Ureter (tissue), 1 donor: ENCODE measurements at places on chromosomes 5 and 9.

- DNase-seq = no peak
Observed at GRCh38 chr5:96780626-96781025, 27.1 kb downstream of the ERAP1 start.

DNA sequence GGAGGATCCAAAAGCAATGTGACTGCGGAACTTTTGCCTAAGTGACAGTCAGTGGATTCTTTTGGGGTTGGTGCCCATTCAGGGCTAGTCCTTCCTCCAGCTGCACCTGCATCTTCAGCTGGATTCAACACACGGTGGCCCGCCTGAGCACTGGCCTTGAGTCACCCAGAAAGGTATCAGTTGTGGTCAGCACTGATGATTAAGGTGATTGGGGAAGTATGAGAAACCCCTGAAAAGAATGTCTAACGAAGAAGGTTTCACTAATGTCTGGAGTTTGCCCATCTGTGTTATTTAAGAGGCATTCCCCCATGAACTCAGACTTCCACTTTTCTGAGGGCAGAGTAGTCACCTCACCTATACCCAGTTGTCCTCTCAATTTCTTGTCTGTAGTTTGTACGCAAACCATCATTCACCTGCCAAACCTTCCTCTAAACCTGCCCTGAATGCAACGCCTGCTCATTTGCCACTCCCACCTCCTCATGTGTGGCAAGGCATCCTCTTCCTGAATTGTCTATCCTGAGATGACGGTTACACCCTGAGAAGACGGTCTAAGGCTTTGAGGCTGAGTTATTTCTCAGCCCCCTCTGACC lies 27.2 kb downstream of the CSF2 start:
- DNase-seq = no peak

GRCh38 chr9:136090056-136090735 lies 4.9 kb downstream of the NACC2 start:
- no peak for DNase-seq

DNA sequence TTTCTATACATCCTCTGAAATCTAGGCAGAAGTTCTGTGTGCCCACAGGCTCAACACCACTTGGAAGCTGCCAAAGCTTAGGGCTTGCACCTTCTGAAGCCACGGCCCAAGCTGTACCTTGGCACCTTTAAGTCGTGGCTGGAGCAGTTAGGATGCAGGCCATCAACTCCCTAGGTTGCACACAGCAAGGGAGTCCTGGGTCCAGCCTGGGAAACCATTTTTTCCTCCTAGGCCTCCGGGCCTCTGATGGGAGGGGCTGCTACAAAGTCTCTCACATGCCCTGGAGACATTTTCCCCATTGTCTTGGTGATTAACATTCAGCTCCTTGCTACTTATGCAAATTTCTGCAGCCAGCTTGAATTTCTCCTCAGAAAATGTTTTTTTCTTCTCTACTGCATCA lies 15.5 kb upstream of the PLK2 start:
- no peak for DNase-seq

- no peak for DNase-seq
Observed at GRCh38 chr5:7970816-7971215, 101.9 kb downstream of the MTRR start.

DNA sequence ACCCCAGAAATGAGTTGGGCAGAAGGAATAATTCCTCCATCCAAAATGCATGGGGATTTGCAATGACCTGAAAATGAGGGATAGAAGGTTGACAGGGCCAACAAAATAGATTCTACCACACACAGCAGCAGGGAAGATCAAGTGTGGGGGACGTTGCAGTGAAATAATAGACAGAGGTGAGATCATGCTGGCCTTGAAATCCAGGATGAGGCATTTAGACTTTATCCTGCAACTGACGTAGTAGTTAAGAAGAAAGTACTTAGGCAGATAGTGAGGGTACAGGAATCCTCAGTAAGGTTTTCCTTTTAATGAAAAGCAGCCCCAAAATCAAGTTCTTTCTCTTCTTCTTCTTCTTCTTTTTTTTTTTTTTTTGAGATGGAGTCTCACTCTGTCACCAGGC lies 31.6 kb upstream of the TGFBR1 start:
- DNase-seq = no peak

GRCh38 chr5:115337882-115338281 lies 41.4 kb upstream of the CCDC112 start:
- DNase-seq = no peak

DNA sequence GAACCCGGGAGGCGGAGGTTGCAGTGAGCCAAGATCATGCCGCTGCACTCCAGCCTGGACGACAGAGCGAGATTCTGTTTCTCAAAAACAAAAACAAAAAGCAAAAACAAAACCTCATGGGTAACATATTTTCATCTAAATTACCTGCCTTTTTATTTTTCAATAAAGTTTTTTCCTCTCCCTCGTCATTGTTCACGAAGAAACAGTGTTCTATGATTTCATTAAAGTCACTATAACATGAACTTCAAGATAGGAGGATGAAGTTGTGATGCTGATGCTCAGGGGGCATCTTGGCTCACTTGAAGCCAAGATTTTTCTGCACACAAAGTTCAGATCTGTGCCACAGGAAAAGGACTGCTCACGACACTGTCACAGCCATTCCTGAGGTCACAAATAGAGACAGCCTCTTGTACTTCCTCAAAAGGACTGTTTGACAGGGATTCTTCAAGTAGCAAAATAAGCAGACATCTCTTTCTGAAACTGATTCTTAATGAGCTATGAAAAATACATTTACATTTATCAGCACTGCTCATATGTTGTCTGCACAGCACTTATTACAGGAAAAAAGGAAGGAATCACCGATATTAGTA lies 16.1 kb downstream of the NIPSNAP3B start:
- DNase-seq = no peak

DNA sequence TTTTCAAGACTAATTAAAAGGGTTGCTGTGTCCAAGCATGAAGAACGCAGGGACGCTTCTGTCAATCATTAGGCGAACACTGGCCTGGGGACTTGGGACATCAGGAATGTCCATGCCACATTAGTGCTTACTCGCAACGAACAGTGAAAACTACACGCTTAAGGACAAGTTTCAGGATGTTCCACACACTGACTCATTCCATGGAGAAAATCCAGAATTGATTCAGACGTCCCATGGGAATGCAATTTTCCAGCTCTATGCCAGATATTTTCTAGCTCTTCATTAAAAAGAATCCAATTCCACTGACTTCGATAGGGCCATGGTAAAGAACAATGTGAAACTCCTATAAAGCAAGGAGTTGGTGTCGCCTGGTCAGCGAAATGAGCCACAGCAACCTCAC lies 98.2 kb downstream of the CAMSAP1 start:
- no peak for DNase-seq
